Activated CD8-positive, alpha-beta memory T cell treated with anti-CD3 and anti-CD28 coated beads for 1 hour (primary cell): ENCODE measurements at places on chromosomes 4 and X.

- DNase-seq: no peak
Observed at GRCh38 chr4:169723207-169723965, 34.4 kb downstream of the HPF1 start.

GRCh38 chr4:57119054-57119651 lies 9.0 kb upstream of the IGFBP7 start:
- DNase-seq: no peak

- no peak for DNase-seq
Observed at GRCh38 chr4:180953572-180953971, 1289.6 kb upstream of the TENM3 start.

DNA sequence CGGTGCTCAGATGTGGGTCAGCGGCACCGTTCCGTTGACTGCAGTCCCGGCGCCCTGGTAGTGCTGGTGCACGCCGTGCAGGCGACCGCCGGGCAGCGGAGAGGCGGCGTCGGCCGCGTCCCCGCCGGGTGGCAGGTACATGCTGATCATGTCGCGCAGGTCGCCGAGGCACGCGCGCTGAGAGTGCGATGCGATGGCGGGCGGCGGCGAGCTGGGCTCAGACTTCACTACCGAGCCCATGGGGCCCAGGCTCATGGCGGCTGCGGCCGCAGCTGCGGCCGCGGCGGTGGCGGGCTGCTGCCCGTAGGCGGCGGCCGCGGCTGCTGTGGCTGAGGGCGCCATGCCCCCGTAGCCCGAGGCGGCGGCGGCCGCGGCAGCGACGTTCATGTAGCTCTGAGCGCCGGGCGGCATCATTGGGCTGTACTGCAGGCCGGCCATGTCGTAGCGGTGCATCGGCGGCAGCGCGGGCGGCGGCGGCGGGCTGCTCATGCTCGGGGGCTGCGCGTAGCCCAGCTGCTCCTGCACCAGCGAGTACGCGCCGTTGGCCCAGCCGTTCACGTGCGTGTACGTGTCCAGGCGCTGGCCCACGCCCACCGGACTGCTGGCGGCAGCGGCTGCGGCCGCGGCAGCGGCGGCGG lies 1.0 kb downstream of the SOX3 start:
- no peak for DNase-seq

DNA sequence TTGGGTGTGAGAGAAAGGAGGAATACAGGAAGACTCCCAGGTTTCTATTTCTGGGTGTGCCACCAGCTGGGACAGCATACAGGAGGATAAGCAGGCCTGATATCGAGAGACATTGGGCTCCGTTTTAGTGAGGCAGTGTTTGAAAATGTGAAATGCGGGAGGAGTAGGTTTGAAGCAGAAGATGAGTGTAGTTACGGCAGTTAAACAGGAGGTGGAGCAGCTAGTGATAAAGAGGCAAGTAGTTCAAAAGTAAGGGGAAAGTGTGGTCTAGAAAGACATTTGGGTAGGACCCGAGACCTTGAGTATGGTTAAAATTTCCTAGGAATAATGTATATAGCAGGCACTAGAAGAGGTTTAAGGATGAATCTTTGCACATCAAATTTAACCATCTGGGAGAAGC lies 42.4 kb downstream of the DCUN1D4 start:
- no peak for DNase-seq

DNA sequence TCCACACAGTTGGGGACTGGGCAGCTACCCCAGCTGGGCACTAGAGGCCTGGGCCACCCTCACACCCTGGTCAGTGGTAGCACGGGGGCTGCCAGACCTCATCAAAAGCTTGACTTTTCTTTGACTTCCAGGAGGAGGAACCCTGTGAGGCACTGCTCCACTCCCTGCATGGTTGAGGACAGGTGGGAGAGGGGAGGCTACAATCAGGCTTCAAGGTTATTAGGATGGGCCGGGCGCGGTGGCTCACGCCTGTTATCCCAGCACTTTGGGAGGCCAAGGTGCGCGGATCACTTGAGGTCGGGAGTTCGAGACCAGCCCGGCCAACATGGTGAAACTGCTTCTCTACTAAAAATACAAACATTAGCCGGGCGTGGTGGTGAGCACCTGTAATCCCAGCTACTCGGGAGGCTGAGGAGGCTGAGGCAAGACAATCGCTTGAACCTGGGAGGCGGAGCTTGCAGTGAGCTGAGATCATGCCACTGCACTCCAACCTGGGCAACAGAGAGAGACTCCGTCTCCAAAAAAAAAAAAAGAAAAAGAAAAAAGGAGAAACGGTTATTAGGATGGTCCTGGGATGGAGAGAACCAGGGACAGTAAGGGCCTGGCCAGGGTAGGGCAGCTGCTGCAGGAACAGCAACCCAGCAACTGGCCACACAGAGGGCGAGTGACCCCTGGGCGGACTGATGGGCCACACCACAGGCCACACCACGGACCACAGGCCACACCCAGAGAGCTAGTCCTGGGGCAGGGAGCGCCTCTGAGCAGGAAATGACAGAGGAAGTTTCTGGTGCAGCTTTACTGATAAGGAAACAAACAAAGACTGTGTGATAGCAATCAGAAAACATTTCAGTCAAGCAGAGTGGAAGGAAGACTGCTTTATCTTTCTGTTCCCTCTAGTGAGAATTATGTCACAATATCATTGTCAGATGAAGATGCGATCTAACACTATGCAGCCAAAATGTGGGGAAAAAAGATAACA lies 20.5 kb upstream of the OPN1LW start:
- no peak for DNase-seq

DNA sequence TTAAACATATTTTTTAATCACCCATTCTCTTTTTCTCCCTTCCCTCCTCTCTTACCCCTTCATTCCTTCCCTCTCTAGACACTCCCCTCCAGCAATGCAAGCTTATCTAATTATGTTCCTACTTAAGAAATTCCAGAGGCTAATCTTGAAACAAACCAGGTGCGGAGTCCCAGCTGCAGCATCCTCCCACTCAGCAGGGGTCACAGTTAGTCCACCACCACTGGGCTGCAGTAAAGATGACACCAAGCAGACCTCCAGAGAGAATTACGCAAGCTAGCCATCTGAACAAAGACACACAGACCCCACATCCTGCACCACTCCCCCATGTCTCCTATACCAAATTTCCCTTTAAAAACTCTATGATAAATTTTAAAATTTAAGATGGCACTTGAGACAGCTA lies 13.9 kb upstream of the SEC24B start:
- DNase-seq: no peak

DNA sequence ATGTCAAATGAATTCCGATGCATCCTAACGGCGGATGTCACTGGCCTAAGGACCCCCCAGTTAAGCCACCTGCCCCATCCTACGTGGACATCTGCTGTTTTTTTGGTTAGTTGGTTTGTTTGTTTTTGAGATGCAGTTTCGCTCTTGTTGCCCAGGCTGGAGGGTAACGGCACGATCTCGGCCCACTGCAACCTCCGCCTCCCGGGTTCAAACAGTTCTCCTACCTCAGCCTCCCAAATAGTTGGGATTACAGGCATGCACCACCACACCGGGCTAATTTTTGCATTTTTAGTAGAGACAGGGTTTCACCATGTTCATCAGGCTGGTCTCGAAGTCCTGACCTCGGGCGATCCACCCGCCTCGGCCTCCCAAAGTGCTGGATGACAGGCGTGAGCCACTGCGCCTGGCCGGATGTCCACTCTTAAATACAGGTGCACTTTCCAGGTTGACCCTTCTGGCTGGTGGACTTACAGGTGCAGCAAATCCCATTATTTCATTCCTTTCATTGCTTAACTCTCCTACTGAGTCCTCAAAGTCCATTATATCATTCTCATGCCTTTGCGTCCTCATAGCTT lies 206.2 kb downstream of the CRLF2 start:
- no peak for DNase-seq

GRCh38 chr4:16088601-16089000 lies 4.8 kb upstream of the PROM1 start:
- DNase-seq: no peak

- no peak for DNase-seq
Observed at GRCh38 chr4:186297013-186297645, 31.1 kb downstream of the F11 start.

DNA sequence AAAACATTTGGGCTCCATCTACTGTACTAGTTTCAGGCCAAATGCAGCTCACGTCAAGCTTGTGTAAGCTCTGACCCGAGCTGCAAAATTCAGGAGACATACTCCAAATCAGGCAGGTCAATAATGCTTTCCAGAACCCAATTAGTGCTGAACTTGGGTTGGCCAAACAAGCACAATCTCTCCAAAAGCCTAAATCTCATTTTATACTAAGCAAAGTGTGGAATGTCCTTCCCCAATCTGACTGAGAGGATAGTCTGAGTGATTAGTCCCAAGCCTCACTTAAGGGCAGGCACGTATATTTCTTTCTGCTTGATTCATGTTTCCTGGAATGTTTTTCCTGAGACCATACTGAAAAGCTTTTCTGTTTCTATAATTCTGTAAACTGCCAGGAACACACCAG lies 79.9 kb downstream of the NKX6-1 start:
- DNase-seq: no peak

GRCh38 chr4:85522277-85522676 lies 47.3 kb downstream of the ARHGAP24 start:
- no peak for DNase-seq
